Stimulated activated CD8-positive, alpha-beta memory T cell treated with anti-CD3 and anti-CD28 coated beads, Interleukin-4, amount 100 ng/mL, for 4 hours (primary cell): ENCODE measurements at places on chromosomes 1 and 21.

DNA sequence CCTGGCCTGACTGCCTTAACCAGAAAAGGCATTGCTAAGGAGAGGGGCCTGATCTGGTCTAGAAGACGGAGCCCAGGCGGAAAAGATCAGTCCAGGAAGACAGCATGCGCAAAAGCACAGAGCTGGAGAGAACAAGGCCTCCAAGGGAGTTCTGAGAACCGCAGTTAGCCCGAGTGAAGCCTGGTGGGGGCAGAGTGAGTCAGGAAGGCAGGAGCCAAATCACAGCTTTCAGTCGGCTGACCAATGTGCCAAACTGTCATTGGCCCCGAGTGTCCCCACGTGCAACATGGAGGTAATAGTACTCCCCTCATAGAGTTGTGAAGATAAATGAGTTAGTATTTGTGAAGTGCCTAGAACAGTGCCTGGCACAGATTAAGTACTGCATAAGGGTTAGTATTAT lies 1.2 kb upstream of the TSPAN2 start:
- no peak for DNase-seq

DNA sequence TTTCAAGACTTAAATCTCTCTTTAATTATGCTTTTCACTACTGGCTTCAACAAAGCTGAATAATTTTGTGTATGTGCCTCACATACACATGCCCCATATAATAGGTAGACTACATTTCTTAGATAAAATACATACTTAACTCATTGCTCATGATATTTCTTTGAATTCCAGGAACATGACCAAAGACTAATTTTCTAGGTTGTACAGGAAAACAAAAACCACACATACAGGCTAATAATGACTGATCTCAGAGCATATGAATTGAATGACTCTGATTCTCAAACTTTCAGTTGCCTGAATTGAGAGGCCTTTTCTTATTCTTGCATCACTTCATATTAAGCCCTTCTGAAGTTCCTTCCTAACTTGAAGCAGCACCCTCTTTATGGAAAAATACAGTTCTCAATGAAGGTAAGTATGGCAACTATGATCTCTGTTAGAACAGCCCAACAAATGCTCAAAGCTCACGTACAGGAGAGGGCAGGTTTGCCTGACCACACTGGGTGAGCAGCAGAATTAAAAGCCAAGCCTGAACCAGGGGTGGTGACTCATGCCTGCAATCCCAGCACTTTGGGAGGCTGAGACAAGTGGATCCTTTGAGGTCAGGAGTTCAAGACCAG lies 22.6 kb upstream of the UAP1 start:
- no peak for DNase-seq

DNA sequence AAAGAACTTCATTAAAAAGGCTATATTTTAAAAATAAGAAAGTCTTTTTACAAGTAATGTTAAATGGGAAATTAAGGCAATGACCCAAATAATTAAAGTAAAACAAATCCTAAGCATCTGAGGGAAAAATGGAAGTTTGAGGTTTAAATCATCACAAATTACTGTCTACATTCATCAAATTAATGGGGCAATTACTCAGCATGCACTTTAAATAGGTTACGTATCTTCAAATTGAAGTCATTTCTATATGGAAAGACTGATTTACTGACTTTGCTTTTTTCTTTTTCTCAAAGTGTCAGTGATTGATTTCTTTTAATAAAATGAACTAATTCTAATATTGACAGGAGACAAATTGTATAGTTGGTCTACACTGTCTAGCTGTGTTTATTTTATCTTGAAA lies 1452.3 kb downstream of the NCAM2 start:
- DNase-seq, result no peak

GRCh38 chr1:192756314-192756713 lies 52.5 kb upstream of the RGS2 start:
- no peak for DNase-seq
